ENCODE measurements at places on chromosomes 4 and X. TPM values are rescaled to one million over a fixed set of nuclear protein-coding genes. Genes with fewer than 3 reads are reported as not detected.
A peak's percentile ranks its signal among the peaks of the same experiment; 100 is the strongest.

MAOB gene
- polyA plus RNA-seq, result not detected

- peak; percentile 3 for DNase-seq
Observed at GRCh38 chrX:74536832-74537371, 77.5 kb downstream of the RLIM start.

KIAA1210 gene
- not detected for polyA plus RNA-seq

DNA sequence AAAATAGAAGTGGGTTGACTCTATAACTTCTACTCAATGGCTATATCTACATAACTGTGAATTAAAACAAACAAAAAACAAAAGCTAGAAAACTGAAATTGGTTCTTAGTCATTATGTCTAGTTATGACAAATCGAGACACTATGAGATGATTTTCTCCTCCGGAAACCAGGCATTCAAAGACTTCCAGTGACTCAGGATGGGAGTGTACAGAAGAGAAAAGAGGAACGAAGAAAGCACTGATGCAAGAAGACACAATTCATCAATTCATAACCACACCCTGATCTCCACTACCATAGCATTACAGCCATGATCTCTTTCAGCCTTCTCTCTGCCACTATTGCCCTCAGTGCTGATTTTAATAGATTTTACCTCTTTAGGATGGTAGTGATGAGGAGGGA is 253.6 kb downstream of the CBLL2 start:
- DNase-seq, result peak; percentile 83

DNA sequence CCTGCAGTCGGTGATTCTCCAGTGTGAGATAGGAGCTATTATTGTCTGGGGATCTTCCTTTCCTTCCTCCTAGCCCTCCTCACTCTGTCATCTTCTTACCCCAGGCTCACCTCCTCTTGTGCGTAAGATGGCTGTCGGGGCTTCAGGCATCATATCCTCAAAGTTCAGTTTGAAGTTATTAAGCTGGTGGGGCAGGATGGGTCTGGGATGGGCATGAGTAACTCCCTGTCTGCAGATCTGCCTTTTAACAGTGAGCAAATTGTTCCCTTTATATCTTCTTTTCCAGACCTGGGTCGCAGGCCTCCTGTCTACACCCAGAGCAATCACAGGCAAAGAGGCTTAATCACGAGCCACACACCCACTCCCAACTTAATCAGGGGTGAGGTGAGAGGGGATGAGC is 900 bp upstream of the MTMR1 start:
- peak; percentile 15 for DNase-seq

DNA sequence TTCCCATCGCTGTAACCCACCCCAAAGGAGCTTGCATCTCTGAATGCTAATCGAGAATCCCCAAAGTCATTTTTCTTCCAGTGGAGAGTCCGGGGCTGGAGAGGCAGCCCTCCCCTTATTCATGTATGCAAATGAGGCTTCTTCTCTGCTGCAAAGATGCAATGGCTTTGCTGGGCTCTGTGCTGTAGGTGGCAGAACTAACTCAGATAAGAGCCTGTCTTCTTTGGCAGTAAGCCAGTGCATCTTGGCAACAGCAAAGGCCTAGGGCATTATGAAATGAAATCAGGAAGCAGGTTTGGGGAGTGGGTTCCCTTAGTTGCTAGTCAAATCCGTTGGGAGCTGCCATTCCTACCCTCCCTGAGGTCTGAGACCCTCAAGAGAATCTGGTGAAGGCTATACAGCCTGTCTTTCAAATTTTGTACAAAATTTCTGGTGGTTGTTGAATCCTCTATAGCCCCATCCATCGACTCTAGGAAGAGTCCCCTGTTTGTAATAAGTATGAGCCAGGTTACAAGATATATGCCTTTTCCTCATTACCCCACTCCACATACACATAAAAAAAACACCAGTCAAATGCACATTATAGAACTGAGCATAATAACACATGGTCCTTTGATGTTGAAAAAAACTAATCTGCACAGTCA is 290.6 kb upstream of the TAPT1 start:
- peak; percentile 30 for DNase-seq

- DNase-seq, result peak; percentile 22
Observed at GRCh38 chr4:113101669-113102068, 52.2 kb downstream of the ANK2 start.

TRIM60 gene
- polyA plus RNA-seq, result not detected

DNA sequence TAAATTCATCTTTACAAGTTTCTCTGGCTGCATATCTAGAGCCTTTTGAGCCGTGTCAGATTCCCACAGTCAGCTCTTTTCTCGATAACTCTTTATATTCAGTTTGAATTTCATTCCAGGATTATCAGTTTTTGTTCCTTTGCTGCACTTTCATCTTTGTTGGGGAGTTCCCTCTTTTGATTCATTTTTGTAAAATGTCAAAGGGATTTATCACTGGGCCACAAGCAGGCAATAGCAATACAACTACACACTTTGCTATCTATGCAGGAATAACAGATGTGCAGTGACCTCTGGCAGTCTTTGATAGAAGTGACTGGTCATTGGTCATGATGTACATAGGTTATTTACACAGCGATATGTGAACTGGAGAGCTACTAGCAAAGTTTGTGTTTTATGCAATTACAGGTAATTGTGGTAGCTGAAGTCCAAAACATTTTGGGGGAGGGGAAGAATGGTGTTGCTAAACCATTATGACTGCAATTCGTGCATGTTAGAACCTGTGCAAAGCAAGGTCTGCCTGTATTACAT is 43.8 kb downstream of the HPGDS start:
- DNase-seq, result peak; percentile 42

All from foreskin keratinocyte (primary cell).